ENCODE measurements at places on chromosomes 2 and 18. TPM values are rescaled to one million over a fixed set of nuclear protein-coding genes. Genes with fewer than 3 reads are reported as not detected.
A peak's percentile ranks its signal among the peaks of the same experiment; 100 is the strongest.

- no peaks in the 10 kb centered on the region for H3K36me3 ChIP-seq
- no peak overlapping the region for H3K27ac ChIP-seq
- no peaks in the 10 kb centered on the region for H3K4me1 ChIP-seq
- H3K27me3 ChIP-seq, result no peaks in the 10 kb centered on the region
- DNase-seq, result no peak
- no peak overlapping the region for H3K4me3 ChIP-seq
Observed at GRCh38 chr18:45686891-45687611, 36.9 kb upstream of the SLC14A1 start.

- DNase-seq, result no peak
- H3K27ac ChIP-seq, result no peak overlapping the region
- no peaks in the 10 kb centered on the region for H3K36me3 ChIP-seq
- H3K27me3 ChIP-seq, result no peaks in the 10 kb centered on the region
- H3K4me3 ChIP-seq, result no peak overlapping the region
Observed at GRCh38 chr2:140337061-140337460, 1556.9 kb upstream of the NXPH2 start.

GRCh38 chr18:63138436-63139340, 180.9 kb downstream of the BCL2 start:
- H3K4me1 ChIP-seq, result peaks cover 61% of the 10 kb centered on the region
- DNase-seq, result no peak
- H3K27ac ChIP-seq, result no peak overlapping the region
- no peaks in the 10 kb centered on the region for H3K27me3 ChIP-seq

GRCh38 chr2:27833931-27834330, 56.3 kb downstream of the RBKS start:
- no peaks in the 10 kb centered on the region for H3K4me1 ChIP-seq
- no peaks in the 10 kb centered on the region for H3K36me3 ChIP-seq
- no peak overlapping the region for H3K4me3 ChIP-seq
- H3K27ac ChIP-seq, result no peak overlapping the region

DNA sequence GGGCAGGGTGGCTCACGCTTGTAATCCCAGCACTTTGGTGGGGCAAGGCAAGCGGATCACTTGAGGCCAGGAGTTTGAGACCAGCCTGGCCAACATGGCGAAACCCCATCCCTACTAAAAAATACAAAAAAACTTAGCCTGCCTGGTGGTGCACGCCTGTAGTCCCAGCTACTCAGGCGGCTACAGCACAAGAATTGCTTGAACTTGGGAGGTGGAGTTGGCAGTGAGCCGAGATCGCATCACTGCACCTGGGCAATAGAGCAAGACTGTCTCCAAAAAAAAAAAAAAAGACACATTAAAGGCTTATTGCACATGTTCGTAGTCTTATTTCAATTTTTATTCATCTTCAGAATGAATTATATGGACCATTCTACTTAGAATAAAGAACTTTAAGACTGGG, 110.2 kb downstream of the BMPR2 start:
- no peaks in the 10 kb centered on the region for H3K27me3 ChIP-seq
- H3K36me3 ChIP-seq, result no peaks in the 10 kb centered on the region
- no peak overlapping the region for H3K27ac ChIP-seq
- DNase-seq, result peak; percentile 70
- no peaks in the 10 kb centered on the region for H3K4me1 ChIP-seq
- no peak overlapping the region for H3K4me3 ChIP-seq

- H3K27me3 ChIP-seq, result no peaks in the 10 kb centered on the region
- no peak overlapping the region for H3K27ac ChIP-seq
- no peaks in the 10 kb centered on the region for H3K4me1 ChIP-seq
Observed at GRCh38 chr2:152588998-152589397, 128.3 kb downstream of the PRPF40A start.

- H3K4me3 ChIP-seq, result no peak overlapping the region
- DNase-seq, result no peak
- H3K36me3 ChIP-seq, result no peaks in the 10 kb centered on the region
- H3K27me3 ChIP-seq, result no peaks in the 10 kb centered on the region
- H3K27ac ChIP-seq, result no peak overlapping the region
Observed at GRCh38 chr2:179555691-179556283, 291.2 kb upstream of the SESTD1 start.

GRCh38 chr2:84858937-84859336, 21.9 kb downstream of the TRABD2A start:
- no peak overlapping the region for H3K27ac ChIP-seq
- no peak for DNase-seq
- no peaks in the 10 kb centered on the region for H3K36me3 ChIP-seq
- no peak overlapping the region for H3K4me3 ChIP-seq
- H3K27me3 ChIP-seq, result no peaks in the 10 kb centered on the region

GRCh38 chr2:162265666-162266459, 22.6 kb upstream of the FAP start:
- no peaks in the 10 kb centered on the region for H3K4me1 ChIP-seq
- no peak overlapping the region for H3K4me3 ChIP-seq
- H3K27ac ChIP-seq, result no peak overlapping the region
- H3K27me3 ChIP-seq, result no peaks in the 10 kb centered on the region
- no peak for DNase-seq

The POTEC gene
- total RNA-seq, result 0.11 TPM

The KCTD1 gene
- 37.1 TPM for total RNA-seq

The ZC3H6 gene
- 17.4 TPM for total RNA-seq

The ASAP2 gene
- 55.3 TPM for total RNA-seq

All from thyroid gland (tissue), 4 donors.